ENCODE measurements at places on chromosomes 2 and 18.

DNA sequence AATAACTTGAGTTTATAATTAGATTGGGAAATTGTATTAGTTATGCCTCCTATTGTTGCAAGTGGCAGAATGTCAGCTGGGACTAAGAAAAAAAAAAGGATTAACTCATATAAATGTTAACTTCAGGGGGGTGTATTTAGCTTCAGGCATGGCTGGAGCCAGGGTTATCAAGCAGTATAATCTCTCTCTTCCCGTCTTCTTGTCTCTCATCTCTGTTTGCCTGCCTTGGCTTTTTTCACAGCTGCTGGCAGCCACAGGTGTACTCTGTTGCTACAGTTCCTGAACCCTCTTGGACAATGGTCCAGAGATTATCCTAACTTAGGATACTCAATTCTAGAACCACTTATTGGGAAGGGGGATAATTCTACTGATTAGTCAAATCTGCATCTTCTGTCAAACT lies 370.7 kb upstream of the MEX3C start:
- no peak for DNase-seq

DNA sequence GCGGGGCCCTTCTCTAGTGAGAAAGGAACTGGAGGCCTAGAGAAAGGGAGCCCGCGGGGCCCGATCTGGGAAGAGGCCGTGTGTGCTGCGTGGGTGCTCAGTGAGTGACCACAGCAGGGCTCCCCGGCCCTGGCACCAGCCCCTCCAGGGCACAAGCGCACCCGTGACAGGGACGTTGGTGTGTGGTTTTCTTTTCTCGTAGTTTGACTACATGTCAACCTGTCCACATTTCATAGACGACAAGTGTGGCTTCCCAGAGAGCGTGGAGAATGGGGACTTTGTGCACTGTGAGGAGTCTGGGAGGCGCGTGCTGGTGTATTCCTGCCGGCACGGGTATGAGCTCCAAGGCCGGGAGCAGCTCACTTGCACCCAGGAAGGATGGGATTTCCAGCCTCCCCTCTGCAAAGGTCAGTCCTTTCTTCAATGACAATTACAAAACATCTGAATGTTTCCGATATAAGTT lies 83.1 kb downstream of the TPO start:
- DNase-seq = no peak

GRCh38 chr18:31610286-31611205 lies 18.9 kb downstream of the TTR start:
- no peak for DNase-seq

DNA sequence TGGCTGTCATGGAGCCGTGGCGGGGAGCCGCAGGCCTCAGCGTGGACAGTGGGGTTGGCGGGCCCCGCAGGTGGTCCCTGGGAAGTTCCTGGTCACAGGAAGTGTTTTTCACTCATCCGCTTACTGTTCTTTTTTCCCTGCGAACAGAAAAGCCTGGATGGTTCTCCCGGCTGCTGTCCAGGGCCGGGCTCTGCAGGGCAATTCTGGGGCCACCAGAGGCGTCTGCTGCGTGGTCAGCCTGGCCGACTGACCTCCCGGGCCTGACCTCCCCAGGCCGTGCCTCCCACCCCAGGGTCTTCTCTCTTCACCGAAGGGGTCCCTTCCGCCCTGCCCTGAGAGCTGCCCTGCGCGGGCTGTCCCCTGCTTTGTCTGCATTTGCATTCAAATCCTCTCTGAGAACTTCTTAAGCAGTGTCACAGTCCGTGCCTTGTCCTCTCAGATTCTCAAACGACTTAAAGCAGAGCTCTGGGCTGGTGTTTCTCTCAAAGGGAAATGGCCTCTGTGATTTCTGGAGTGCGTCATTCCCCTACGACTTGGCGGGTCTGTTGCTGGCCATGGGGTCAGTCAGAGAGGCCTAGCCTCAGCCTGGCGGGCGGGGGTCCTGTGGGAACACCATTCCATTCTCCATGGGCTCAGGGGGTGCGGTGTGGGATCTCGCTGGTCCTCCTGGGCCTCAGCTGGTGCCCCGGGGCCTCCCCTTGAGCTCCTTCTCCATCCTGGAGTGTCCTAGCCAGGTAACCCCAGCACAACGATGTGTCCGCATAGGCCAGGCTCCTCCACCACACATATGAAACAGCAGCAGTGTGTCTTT lies 38.3 kb downstream of the KLHL29 start:
- DNase-seq = no peak

GRCh38 chr2:65737452-65738011 lies 305.1 kb upstream of the SPRED2 start:
- DNase-seq = no peak
